ENCODE measurements at places on chromosomes 4 and X.

DNA sequence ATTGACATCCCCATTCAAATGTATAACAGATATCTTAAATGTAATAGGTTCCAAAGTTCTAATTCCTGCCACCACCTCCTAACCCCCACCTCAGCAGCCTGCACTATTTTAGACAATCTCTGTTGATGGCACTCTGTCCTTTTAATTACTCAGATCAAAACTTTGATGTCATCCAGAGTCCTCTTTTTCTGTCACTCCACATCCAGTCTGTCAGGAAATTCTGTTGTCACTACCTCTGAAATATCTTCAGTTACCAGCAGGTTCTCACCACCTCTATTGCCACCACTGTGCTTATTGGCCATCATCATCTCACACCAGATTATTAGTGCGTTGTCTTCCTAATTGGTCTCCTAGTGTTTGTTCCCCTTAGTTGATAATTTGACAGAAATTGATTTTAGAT lies 76.2 kb downstream of the PTPN13 start:
- no peak for DNase-seq

DNA sequence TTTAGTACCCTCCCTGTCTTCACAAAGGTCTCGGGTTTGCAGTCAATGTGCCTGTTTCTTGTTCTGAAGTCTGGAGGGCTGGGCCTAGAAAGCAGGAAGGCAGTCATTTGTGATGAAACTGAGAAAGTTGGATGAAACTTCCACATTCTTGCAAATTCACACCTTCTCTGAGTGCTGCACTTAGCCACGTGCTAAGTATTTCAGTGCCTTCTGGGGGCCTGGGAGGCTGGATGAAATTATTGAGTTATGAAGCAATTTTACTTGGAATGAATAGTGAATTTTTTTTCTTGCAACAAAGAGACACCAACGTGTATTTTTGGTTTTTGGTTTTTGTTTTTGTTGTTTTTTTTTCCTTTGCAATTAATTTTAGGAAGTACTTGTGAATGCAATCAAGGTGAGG lies 71.2 kb downstream of the MSX1 start:
- DNase-seq = no peak

DNA sequence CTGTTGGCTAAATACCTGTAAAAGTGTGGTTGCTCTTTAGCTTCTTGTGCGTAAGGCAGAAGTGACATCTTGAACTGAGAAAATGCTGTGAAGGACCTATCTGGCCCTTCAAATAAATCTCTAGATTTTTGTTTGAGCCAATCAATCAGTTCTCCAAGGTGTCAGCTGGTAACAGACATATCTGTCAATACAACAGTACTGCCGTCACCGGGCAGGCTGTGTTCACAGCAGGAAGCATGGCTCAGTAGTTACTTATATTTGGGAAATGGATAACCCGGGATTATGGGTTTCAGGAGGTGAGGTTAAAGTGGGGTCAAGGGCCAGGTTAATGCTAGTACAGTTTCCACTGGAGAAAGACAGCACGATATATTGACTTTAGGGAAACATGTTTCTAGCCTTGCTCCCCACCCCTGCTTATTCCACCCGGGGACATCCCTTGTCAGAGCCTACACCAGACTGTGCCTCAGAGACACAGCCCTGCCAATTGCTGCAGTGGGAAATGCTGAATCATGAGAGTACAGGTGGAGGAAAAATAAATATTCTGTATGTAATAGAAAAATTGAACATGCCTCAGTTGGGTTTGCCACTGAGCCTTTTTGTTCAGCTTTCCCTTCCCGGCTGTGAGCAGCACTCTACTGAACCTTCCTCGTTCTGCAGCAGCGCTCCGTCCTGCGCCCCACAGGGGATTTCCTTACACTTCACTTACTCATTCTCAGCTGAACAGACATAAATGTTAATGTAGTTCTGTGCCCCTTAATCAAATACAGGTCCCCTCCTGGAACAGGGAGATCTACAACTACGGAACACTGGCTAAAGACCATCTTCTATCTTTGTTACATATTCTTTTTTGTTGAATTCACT lies 121.1 kb downstream of the MGST2 start:
- DNase-seq = no peak

DNA sequence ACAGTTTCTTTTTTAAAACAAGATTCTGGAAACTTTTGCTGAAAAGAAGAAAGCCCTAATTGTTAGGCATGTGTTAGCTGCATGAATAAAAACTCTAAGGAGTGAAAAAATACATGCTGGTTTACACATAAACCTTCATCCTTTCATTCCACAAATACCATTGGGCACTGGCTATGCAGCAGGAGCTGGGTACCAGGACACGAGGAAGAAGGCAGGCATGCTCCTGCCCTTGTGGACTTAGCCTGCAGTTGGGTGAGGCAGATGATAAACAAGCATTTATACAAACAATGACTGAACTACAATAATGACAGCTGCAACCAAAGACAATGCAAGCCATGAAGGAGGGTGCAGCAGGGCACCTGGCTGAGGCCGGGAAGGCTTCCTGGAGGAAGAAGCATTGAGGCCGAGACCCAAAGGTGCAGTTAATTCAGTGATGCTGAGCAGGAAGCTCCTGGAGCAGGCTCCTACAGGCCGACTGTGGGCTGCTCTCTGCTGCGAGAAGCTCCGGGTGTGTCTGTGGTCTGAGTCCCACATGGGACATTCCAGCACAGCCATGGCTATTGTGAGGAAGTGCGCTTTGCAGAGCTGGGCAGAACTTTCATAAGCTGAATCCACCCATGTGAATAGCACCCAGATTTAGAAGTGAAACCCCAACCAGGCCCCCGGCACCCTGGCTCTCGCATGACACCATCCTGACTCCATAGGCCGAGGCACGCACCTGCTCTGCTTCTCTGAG lies 44.0 kb upstream of the MXD4 start:
- no peak for DNase-seq

Data from brain pericyte (primary cell).